ENCODE measurements at places on chromosomes 13 and 19.
A peak's percentile ranks its signal among the peaks of the same experiment; 100 is the strongest.

- no peak for DNase-seq
These were observed 40.3 kb downstream of the PDE4A start for GRCh38 chr19:10460714-10461046.

- no peak for DNase-seq
These were observed 15.9 kb upstream of the GAS6 start for GRCh38 chr13:113879494-113880360.

DNA sequence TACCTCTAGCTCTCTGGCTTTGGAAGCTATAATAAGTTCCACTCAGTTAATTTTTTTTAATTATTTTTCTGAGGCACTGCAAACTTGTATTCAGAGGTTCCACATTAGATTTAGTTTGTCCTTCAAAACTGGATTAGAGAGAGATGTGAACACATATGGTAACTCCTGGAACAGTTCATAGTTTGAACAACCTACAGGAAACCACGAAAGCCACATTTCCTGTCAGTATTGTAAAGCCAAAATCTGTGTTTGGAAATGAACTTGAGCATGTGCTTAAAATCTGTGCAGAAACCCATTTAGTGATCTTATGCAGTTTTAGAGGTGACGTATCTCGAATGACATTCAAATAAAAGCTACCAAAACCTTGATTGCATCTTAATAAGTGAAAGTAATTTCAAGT, 1952.0 kb downstream of the OLFM4 start:
- DNase-seq = no peak

GRCh38 chr19:52898101-52898500, 666 bp upstream of the ZNF320 start:
- DNase-seq = no peak

- peak; percentile 25 for DNase-seq
These were observed 378.5 kb downstream of the LMO7 start for GRCh38 chr13:76014406-76015318.
